ENCODE measurements at places on chromosomes 1 and 21.

DNA sequence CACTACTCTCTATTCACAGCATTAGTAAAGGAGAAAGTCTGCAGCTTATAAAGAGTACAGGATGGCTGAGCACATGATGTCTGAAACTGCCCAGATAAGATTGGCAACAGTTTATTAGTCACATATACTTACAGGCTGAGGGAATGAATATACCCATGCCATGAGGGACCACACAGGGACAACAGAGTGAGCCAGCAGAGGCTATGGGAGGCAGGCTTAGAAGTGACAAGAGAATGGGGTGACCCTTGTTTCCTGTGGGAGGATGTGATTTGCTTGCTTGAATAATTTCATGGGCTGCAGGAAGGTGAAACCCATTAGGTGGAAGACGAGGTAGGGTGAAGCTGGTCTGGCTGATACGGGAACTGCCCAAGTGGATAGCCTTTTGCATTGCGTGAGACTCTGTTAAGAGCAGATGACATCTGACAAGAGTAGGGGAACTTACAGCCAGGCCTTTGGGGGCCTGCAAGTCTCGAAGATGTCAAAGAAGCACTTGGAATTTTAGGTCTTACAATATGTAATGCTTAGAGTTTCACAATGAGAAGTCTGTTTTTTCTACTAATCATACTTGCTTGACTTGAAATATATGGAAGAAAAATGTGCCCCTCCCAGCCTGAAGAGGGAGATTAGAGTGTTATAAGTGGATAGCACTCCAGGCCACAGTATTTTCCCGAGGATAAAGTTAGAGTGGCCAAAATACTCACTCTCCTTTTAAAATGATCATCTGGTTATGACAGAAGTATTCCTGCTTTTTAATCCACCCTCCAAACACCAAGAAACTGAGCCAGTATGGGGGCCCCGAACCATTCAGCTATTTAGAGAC is 34.6 kb upstream of the TNFSF4 start:
- no peak for DNase-seq

GRCh38 chr1:58780836-58781452 is 2.9 kb downstream of the JUN start:
- no peak for DNase-seq

DNA sequence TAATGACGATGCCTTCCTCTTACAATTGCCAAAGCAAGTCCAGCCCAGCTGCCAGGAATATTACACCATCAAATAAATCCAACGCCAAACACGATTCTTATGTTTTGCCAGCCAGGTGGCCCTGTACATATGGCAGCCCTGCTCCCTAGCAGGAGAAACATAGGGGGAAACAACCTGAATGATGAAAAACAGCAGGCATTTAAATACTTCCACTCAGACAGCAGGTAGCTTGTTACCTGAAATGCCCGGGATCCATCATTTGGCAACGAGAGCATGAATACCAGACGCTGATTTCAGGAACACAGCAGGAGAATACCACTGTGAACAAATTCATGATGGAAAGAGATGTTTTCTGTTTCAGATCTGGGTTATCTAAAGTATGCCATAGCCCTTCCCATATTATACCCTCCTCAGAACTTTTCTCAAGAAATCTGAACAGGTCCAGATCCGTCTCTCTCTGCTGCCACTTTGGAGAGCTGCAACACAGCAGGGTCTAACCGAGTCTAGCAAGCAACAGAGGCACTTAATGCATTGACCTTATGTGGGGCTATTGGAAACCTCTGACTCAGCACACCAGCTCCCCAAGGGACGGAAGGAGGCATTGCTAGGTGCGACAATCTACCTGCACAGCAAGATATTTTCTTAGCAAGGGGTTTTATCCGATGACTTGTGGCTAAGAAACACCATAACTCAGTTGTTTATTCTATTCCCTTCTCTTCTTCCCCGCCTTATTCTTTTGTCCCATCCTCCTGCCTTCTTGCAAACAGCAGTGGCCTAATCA is 166.3 kb downstream of the BARHL2 start:
- DNase-seq, result no peak

DNA sequence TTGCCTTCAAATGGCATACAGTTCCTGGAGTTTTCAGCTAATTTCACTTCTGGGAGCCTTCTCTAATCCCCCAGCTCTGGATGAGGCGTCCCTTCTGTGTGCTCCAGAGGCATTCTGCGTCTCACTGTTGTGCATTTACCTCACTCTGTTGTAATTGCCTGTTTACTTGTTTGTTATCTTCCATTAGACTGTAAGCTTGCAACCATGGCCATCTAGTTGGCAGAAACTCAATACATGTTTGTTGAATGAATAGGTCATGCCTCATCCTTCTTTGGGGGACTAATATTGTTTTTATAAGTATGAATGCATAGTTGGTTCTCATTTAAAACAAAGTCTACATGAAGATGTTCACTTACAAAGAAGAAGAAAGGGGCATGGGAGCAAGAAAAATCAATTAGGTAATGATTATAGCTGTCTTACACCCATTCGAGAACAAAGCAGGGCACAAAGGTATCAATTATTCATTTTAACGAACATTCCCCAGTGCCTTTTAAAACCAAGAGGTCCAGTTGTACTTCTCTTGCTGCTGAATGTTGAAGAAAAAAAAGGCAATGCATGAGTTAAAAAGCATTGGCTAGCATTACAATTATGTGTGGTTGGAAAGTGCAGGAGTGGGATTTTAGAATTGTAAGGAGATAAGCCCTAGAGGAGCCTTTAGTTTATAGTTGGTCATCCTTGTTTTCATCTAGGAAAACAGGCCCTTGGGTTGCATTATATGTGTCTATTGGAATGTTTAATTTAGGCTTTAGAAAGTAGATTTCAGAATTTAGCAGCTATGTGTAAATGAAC is 6.0 kb downstream of the RGL1 start:
- DNase-seq, result no peak

DNA sequence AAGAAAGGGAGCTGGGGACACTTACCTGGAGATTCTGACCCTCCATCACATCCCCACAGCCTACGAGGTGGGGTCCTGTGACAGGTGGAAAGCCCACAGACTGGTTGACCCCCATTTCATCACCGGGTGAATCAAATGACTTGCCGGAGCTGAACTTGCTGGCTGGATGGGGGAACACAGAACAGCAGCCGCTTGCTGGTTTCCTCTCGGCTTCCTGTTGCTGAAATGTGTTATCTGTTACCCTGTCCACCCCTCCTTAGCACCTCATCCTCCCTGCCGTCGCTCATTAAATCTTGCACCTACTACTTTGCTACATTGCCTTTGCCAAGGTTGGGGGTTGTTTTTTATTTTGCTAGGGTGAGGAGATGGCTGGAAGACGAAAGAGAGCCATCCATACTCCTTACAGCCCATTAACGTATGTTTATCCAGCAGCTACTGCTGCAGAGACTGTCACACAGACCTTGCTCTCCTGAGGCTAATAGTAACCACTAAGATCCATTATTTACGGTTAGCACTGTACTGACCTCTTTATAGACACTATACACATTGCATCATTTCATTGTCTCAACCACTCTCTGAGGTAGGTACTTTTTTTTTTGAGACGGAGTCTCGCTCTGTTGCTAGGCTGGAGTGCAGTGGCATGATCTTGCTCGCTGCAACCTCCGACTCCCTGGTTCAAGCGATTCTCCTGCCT is 7.0 kb downstream of the PAFAH2 start:
- no peak for DNase-seq

GRCh38 chr1:33366762-33367484 is 46.0 kb upstream of the A3GALT2 start:
- no peak for DNase-seq

DNA sequence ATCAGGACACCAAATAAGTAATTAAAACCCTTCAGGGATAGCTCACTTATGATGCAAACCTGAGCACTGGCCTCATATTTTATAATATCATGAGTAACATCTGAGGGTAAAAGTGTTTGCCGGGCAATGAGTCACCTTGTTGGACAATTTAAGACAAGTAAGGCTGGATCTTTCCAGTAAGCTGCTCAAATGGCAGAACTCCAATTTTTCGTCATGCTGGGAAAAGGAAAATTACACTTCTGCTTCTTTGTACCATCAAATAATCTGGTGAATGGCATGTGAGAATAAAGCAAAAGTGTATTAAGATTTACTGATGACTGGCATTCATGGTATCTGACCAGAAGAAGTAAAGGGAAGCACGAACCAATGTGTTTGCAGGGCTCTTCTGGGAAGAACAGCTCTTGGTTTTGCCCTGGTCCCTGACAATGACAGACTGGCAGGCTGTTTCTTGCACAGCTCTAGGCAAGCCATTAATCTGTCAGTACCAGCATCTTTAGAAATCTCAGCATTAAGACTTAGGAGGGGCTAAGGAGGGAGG is 392.2 kb downstream of the VAV3 start:
- no peak for DNase-seq

DNA sequence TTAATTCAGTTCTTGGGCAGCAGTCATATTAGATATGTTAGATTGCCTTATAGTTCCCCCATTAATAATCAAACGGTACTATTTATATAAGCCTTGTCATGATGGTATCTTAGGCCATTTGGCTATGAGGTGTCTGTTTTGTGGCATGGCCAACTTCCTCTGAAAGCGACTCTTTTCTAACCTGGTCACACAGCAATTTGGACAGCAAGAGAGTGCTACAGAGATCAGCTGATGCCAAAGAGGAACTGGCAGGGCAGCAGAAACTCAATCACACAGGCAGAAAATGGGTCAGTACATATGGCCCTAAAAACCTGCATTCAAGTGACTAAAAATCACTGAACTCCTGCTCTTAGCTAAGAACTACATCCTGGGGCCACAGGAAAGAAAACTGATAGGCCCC is 13.4 kb upstream of the MUTYH start:
- no peak for DNase-seq

GRCh38 chr1:2515763-2516080 is 10.7 kb downstream of the PANK4 start:
- no peak for DNase-seq

DNA sequence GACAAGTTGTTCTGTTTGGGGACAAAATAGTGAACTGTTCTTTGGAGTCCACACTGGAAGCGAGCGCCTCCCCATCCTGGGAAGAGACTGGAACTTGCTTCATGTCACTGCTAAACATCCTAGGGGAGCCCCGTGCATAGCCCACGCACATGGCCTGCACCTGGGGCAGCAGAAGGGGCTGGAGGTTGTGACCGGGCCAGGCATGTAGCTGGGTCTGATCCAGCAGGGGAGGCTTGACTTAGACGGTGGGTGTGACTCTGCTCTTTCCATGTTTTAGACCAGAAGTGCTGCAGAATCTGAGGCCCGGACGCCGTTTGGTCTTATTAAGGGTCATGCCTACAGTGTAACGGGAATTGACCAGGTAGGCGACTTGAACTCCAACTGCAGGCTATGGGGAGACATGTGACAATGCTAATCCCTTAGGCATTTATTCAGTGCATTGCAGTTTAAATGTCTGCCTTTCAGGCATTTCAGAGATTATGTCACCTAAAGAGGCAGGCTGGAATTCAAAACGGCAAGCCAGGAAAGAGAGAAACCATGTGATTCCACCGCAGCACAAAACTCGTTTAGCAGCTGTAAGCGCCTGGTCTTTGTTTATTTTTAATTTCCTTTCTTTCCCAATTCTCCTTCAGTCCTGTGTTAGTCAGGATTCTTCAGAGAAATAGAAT is 21.8 kb downstream of the CAPN9 start:
- no peak for DNase-seq

All from activated T-helper 1 cell treated with anti-CD3 and anti-CD28 coated beads, Interleukin-2, amount 50 U/mL, for 16 hours (primary cell).